ENCODE measurements at places on chromosomes 12 and 14.
A peak's percentile ranks its signal among the peaks of the same experiment; 100 is the strongest.

GRCh38 chr12:70756118-70756517 lies 118.9 kb upstream of the PTPRB start:
- DNase-seq, result no peak

GRCh38 chr14:68942296-68943035 lies 36.6 kb downstream of the ACTN1 start:
- DNase-seq, result no peak

GRCh38 chr12:6465467-6466183 lies 4.9 kb downstream of the VAMP1 start:
- DNase-seq, result no peak

- DNase-seq, result no peak
Observed at GRCh38 chr14:54278087-54278486, 118.7 kb upstream of the CDKN3 start.

DNA sequence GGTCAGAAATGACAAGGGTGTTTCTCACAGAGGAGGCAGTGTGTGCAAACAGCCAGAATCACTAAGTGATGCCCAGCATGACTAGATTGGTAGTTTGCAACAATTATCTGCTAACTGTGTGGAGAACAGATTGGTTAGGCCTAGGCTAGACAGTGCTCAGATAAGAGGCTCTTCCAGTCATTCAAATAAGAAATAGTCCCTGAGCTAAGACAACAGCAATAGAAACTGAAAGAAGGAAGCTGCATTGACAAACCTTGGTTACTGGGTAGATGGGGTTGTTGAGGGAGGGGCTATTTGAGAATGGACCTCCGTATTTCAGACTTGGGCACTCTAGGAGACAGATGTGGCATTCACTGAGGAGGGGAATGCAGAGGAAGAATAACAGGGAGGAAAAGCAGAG lies 255.0 kb upstream of the NPAS3 start:
- no peak for DNase-seq

DNA sequence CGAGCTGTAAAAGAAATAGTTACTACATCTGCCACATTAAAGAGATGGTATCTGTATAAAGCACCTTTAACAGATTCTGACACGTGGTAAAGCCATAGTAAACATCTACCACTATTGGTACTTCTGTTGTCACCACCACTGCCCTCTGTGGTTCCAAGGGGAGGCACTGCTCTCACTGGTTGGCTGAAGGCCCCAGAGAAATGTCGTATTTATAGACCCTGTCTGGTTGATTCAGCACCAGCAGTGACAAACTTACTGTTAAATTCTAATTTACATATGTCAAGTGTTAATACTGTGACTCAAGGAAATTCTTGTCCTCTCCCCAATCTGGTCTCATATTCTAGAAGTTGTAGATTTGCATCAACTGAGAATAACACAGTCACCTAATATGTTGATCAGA lies 281.1 kb downstream of the ERC1 start:
- no peak for DNase-seq

DNA sequence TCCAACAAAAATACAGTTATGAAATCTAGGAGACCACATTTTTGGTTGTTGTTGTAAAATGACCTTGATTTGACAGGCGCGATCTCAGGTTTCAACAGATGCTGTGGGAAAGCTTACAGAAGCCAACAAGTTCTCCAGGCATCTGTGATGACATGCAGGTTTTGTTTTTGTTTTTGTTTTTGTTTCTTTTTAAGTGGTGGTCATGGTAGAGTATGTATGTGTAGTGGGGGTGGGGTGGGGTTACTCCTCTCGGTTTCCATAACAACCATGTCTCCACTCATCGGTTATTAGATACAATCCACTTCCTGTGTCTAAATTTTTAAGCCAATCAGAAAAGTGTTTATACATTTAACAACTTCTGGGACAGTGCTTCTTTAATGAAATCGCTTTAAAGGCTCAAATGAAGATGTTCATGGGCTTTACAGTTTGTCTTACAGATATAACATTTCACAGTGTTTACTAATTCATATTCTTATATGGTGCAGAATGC lies 199.9 kb upstream of the FOXN3 start:
- peak; percentile 37 for DNase-seq

DNA sequence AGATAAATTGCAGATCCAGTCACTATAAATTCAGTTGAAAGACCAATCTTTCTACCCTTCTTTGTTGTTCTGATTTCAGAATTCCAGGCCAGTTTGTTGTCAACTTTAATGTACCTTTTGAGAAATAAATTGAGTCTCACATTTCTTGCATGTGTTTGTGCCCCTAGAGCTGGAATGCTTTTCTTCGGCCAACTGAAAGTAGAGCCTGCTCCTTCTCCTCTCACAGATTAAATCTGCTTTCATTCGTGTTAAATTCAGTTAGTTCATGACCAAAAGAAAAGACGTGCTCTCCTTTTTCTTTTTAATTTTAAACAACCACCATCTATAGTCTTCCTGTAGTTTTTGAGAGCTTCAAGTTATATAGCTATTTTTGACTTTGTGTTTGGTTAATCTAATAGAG lies 22.9 kb downstream of the SOCS2 start:
- DNase-seq, result no peak

DNA sequence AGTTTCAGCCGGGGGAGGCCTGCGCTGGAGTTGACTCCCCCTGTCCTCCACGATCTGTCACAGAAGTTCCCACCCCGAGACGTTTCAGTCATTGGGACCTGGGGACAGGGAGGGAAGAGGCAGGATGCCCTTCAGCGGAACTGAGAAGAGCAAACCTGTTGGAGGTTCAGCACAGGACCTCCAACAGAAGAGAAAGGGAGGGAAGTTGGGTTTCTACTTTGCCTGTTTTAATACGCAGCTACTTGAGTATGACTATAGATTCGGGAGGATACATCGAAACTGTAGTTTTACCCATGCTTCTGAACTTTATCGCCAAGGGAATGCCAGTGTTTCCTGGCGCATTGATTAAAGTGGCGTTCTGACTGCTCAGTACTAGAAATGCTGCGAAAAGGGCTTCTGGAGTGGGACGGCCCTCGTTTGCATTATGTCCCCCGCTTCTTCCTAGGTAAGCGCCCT lies 2.3 kb upstream of the DUSP6 start:
- no peak for DNase-seq

GRCh38 chr12:105733579-105733978 lies 403.1 kb downstream of the C12orf75 start:
- DNase-seq, result no peak

DNA sequence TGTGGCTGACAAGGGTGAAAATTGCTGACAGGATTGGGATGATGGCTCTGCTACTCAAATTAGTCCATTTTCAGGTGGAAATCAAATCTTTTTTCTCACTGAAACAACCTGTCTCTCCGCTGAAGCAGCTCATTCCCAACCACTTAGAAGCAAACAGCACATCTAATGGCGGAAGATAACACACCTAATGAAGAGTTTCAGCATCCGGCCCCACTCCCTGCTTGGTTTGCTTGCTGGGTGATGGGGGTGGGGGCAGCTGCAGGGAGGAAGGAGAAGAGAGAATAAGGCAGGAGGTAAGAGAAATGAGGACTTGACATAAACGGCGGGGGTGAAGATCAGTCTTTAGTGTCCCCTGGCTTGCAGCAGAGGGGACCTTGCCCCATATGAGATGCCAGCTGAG lies 4.0 kb downstream of the SYNDIG1L start:
- DNase-seq, result no peak

DNA sequence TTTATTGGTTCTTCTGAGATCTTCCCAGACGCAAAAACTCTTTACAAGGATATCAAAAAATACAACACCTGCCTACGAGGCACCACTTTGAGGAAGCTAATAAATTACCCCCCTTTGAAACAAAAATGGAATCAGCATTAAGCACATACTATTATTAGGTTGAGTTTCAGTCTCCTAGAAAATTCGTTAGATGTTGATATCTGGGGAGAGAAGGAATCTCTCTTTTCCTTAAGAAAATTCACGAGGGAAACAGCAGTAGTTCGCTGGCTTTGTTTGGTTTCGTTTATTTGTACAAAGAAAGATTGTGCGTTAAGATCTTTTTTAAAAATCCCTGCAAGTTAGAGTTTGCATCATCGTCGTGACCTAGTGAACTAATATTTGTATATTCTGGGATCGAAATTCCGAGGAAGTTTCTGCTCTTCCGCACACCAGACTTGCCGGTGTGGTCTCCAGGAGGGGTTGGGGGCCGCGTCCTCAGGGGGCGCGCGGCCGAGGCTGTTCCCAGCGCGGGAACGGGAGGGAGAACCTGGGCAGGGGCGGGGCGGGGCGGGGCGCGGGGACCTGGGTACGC lies 12.1 kb downstream of the NKX2-1 start:
- no peak for DNase-seq

DNA sequence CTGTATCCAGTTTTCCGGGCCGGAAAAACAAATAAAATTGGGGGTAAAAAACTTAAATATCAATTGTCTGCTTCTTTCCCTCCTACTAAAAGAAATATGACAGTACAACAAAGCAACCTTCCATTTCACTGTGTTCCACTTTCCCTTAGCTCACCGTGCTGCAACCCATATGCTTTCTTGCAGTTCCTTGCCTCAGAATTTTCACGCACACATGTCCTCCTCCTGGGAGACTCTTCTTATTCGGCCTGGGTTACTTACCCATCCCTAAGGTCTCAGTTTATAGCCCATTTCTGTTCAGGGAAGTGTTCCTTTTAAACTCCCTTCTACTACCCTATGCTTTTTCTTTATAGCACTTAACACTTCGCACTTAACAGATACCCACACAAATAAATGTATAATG lies 4.5 kb upstream of the MAGOHB start:
- no peak for DNase-seq

DNA sequence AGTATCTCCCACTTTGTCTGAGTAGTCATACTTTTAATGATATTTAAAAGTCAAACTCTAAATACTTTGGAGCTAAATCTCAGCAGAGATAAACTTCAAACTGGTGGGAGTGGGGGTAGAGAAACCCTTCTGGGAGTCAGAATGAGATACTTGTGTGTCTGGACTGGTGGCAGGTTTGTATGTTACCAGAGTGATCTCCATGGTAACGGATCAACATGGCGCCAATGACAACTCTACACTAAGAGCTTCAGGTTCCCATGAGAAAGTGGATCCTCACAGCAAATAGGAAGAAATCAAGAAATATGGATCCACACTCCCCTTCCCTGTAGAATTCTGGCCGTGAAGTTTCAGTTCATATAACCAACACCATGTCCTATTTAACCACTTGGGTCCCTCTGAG lies 121.9 kb downstream of the ETV6 start:
- DNase-seq, result no peak

GRCh38 chr14:58736606-58737005 lies 98.8 kb downstream of the DACT1 start:
- no peak for DNase-seq

GRCh38 chr14:76957224-76957891 lies 71.2 kb downstream of the IRF2BPL start:
- DNase-seq, result no peak

GRCh38 chr12:26187014-26187798 lies 8.2 kb upstream of the SSPN start:
- DNase-seq, result no peak

DNA sequence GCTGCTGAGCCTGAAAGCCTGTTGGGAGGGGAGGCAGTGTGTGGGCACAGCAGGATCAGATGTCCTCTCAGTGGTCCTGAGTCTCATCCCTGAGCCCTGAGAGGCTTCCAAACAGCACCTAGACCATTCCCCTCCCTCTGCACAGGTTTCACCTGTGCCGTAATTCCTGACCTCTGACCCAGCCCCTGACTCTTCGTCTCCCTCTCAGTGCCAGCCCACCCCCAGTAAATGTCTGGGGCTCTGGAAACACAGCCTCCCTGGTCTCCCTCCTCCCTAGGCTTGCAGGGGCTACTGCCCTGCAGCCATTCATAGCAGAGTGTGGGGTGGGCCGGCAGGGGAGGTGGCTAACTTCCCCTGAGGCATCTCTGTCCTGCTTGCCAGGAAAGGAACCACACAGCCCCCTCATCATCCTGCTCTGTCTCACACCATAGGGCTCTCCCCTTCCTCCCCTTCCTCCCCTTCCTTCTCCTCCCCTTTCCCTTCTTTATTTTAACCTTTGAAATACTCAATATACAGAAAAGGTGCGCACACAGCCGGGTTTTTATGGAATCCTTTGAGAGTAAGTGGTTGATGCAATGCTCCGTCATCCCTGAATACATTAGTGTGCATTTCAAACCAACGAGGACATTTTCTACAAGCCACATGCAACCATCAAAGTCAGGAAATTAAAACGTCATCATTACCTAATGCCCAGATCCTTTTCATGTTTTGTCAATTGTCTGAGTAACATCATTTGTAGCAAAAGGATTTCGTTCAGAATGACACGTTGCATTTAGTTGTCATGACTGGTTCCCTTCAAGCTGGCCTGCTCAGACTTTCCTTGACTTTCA lies 67.0 kb downstream of the PRMT8 start:
- no peak for DNase-seq

DNA sequence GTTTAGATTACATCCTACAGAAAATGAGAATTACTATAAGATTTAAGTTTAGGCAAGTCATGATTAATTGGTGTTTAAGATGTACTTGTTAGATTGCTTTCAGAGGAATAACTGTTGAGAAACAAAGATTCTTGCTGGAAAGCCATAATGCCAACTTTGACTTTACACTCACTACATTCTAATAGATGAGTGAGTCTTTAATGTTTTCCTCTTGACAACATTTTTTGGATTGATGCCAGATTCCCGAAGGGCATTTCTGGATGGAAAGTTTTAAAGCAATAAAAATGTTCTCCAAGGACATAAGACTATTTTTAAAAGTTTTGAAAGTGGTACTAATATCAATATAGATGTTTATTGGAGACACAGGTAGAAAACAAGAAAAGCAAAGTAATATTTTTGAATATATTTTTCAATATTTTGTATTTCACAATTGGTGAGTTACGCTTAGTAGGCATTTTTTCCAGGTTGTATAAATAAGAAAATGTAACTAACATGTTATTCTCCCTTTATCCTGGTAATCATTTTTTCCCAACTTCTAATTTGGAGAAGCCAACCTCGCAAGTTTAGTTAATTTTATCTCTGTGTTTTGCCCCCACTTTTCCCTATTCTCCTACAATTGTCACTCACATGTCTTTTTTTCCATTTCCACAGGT lies 307.3 kb downstream of the CEP128 start:
- no peak for DNase-seq

GRCh38 chr12:49744363-49744885 lies 3.1 kb downstream of the TMBIM6 start:
- no peak for DNase-seq

GRCh38 chr12:69508091-69508490 lies 37.9 kb downstream of the FRS2 start:
- no peak for DNase-seq

DNA sequence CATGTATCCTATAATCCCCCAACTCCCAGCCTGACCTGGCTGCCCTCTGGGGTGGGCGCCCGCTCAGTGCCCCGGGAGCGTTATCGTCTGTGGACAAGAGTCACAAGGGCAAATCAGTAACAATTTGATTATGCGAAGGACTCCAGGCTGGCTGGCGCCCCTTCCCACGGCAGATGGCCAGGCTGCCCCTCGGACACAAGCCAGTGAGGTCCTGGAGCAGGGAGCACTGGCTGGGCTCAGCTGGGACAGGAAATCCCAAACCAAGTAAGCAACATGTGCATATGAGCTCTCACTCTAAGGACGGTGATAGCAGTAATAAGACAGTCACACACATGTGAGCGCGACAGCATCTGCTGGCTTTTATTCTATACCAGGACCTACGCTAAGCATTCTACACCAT lies 59.3 kb upstream of the FAM222A start:
- DNase-seq, result no peak

- no peak for DNase-seq
Observed at GRCh38 chr12:71430756-71431155, 8.8 kb upstream of the LGR5 start.

- DNase-seq, result no peak
Observed at GRCh38 chr14:25222256-25222655, 172.3 kb upstream of the STXBP6 start.

Data from NK-92 treated with Interleukin-12 subunit alpha and Interleukin-12 subunit beta, amount 100 ng/mL, for 24 hours (cell line).